WTC11 (cell line): ENCODE measurements at places on chromosomes 4 and X. TPM values are rescaled to one million over a fixed set of nuclear protein-coding genes. Genes with fewer than 3 reads are reported as not detected.

The ARHGAP6 gene
- total RNA-seq, result 0.55 to 1.0 TPM (median 0.89 TPM) in 3 replicates

- DNase-seq, result no peak
These were observed 126.7 kb upstream of the OTUD4 start for GRCh38 chr4:145307120-145307519.

DNA sequence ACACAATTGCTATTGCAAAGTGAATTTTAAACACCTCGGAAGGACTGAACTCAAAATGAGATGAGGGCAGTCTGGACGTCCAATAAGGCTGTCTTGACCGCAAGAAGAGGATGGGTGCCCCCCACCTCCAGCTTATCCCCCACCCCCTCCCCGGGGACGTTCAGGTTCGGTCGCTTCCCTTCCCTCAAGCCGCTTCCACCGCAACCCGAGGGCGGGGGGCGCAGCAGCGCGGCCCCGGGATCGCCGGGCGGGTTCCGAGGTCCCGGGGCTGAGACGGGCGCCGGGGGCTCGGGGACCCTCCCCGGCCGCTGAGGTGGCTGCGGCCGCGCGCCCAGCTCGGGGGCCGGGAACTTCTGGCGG, 480 bp downstream of the USP46 start:
- peak; percentile 28 for DNase-seq

- no peak for DNase-seq
These were observed 12.5 kb downstream of the F8 start for GRCh38 chrX:155009994-155010472.

DNA sequence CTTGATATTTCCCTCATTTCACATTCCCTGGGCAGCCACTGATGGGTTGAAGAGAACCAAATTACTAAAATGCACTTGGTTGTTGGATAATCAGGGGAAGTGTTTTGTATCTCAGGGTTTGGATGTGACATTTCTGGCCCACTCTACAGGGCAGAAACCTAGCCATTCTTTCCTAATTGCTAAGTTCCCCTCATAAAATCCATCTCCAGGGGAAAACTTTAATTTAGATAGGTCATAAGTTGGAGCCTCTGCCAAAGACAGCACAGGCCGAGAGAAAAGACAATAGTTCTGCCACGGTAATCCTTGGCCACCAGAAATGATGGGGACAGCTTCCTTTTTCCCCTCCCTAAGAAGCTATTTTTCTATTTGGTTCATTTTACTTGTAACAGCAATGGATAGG, 192.7 kb upstream of the C1QTNF7 start:
- no peak for DNase-seq

- no peak for DNase-seq
These were observed 117.8 kb upstream of the NOCT start for GRCh38 chr4:138897811-138898226.

DNA sequence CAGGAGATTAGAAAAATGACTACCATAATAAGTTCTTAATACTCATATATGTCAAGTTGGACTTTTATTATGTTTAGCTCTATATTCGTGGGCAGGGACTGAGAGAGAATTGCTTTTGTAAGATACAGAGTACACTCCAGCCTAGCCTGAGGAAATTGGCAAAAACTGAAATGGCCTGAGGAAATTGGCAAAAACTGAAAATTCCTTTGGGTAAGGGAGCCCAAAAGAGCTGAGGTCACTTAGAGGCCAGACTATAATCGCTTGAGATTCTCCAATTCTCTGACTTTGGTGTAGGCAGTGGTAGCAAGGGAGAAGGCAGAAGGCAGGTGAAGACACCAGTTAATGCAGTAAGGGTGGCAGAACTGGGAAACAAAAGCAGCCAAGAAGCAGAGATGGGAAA, 124.5 kb upstream of the HCCS start:
- no peak for DNase-seq

The AMBN gene
- not detected in 3 replicates for total RNA-seq

The DUSP9 gene
- 2.5 to 2.8 TPM (median 2.5 TPM) in 3 replicates for total RNA-seq

GRCh38 chrX:105488716-105489115, 268.2 kb upstream of the TEX13A start:
- DNase-seq, result no peak

- DNase-seq, result no peak
These were observed 158.0 kb downstream of the ARAP2 start for GRCh38 chr4:36086261-36086786.

The PGAM4 gene
- 0.46 TPM in 1 of 3 replicates, not detected in the others for total RNA-seq

The MRPL1 gene
- 24.3 to 27.9 TPM (median 25.7 TPM) in 3 replicates for total RNA-seq

DNA sequence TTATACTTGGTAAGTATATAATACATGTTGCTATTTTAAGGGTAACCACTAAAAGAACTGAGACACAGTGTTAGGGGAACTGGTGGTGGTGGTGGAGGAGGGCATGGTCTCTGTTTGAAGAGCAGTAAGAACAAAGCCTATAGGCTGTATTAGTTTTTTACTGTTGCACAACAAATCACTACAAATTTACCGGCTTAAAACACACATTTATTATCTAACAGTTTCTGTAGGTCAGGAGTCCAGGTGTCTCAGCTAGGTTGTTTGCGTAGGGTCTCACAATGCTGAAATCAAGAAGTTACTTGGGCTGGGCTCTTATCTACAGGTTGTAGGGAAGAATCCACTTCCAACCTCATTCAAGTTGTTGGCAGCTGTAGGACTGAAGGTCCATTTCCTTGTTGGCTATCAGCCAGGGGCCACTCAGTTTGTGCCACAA, 52.6 kb downstream of the CASK start:
- no peak for DNase-seq

DNA sequence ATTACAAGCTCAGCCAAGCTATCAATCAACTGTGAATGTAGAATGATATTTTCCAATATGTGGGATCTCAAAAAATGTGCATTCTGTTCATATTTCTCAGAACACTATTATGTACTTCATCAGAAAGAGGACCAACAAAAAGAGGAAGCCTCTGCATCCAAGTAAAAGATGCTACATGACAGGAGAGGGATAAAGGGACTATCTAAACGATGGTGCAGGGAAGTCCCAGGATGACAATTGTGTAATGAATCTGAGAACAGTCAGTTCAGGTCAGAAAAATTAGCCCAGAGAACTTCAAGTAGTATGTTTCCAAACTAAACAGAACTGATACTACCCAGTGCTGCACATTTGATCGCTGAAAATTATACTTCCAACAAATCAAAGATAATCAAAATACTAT, 127.0 kb downstream of the ZNF330 start:
- DNase-seq, result no peak

The IL2RG gene
- total RNA-seq, result 0.37 to 1.2 TPM (median 0.94 TPM) in 3 replicates

The CT45A1 gene
- total RNA-seq, result not detected in 3 replicates

DNA sequence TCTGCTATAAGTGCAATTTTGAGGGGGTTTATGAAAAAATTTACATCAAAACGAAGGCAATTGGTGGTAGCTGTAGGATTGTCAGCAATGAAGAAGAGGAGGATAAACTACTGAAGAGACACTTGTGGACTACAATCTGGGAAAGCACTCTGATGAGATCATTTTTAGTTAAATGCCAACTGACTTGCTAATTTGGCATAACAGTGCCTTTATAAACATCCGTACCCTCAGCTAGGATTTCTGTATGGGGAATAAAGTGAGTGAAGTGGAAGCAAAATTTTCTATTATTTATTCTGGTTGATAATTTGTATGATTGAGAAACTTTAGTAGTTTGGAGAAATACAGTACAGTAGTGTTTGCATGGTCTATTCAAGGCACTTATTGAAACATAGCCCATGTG, 11.2 kb upstream of the GNRHR start:
- no peak for DNase-seq

DNA sequence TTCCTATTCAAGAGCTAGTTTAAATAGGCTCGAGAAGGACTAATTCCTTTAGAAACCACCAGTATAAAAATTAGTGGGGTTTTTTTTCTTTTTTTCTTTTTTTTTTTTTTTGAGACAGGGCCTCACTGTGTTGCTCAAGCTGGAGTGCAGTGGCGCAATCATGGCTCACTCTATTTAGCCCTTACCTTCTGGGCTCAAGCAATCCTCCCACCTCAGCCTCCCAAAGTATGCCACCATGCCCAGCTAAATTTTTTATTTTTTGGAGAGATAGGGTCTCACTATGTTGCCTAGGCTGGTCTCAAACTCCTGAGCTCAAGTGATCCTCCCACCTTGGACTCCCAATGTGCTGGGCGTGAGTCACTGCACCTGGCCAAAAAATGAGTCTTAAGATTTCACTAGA, 52.8 kb downstream of the APOO start:
- no peak for DNase-seq

The SYNPO2 gene
- total RNA-seq, result 1.5 to 1.9 TPM (median 1.6 TPM) in 3 replicates

DNA sequence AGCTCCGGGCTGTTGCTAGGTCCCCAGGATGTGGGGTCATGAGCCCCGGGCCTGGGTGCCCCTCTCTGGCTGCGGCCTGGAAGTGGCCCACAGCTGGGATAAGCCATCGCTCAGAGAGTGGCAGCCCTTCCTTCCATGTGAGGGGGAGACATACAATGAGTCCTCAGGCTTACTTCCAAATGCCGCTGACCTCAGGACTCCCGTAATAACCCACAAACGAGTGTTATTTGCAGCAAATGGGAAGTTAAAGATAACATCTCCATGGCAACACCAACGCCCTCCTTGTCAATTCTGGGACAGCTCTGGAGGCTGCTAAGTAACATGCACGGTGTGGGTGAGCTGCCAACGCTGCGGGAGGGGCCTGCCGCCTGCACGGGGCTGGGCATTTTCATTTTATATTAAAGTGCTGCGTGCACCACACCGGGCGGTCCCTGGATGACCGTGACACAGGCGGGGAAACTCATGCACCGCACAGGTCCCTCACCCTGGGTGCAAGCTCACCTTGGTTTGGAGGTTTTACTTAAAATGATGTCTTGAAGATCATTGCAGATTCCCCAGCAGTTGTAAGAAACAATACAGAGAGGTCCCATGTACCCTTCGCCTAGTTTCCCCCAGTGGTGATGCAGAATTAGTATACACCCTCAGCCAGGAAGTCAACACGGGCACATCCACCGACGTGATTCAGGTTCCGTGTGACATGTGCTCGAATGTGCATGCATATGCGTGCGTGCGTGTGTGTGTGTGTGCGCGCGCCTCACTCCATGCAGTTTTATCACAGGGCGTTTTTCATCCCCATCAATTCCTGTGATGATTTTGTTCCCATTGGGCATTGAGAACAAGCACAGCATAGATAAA, 79.4 kb downstream of the ABLIM2 start:
- DNase-seq, result no peak

- DNase-seq, result peak; percentile 36
These were observed at the start of gene SMIM10 for GRCh38 chrX:134990801-134991481. SMIM10 (plus strand) TSS chrX:134990991; CDS start chrX:134991096, 105 bp downstream.

GRCh38 chrX:154761977-154762536, 607 bp upstream of the DKC1 start:
- no peak for DNase-seq

DNA sequence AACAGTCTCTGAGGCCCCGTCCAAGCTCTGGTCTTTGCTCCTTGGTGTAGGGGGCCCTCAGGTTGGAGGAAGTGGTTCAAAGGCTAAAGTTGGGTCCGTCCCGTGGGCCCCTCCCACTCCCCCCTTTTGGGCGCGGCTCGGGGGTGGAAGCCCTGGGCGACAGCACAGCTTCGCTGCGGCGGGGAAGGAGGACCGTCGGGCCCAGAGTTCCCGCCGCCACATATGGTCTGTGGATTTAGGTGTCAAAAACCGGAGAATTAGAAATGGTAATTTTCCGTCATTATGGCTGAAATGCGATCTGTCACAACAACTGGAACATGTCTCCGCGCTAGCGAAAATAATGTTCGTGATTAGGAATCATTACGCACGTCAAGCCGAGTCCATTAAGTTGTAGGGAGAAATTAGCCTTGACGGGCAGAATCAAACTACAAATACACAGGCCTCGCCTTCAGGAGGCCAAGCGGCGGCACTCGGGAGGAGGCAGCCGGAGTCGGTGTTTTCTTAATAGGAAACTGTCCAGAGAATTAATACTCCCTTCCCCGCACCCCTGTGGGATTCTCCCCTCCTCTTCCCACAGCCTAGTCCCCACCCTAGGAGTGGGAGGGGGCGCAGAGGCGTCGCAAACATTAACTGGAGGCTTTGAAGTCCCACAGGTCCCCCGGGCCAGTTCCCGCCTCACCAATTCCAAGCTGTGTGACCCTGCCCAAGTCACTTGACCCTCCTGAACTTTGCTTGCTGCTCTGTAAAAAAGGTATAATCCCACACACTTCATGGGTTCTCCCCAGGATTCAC, 15.0 kb downstream of the NKX3-2 start:
- DNase-seq, result no peak

- DNase-seq, result peak; percentile 54
These were observed 51.4 kb upstream of the LSM6 start for GRCh38 chr4:146124023-146124680.

DNA sequence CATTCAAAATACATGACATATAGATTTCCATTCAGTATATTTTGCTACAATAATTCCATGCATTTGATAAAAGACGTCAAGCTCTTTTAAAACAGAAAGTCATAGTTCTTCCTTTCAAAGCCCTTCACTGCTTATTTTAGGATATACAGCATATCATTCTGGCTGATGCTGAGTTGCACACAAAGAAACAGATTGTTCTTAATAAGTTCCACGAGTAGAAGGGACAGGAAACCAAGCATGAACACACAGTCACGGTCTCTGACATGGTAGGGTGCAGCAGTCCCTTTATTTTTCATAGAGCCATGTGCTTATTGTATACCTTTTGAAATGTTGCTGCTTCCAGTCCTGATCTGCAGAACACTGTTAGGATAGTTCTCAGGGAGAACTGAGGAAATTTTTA, 85.4 kb downstream of the MAGEB10 start:
- no peak for DNase-seq

- DNase-seq, result no peak
These were observed 459 bp downstream of the RBMX2 start for GRCh38 chrX:130402208-130402684.

The HAND2 gene
- total RNA-seq, result 0.09 to 0.13 TPM in 2 of 3 replicates, not detected in the other

- no peak for DNase-seq
These were observed 408.2 kb downstream of the BCOR start for GRCh38 chrX:39689376-39690104.

GRCh38 chr4:128604840-128605239, 204.7 kb upstream of the JADE1 start:
- no peak for DNase-seq

- no peak for DNase-seq
These were observed 146.8 kb downstream of the PTTG2 start for GRCh38 chr4:38106886-38107514.

GRCh38 chr4:134365852-134366251, 164.3 kb upstream of the PABPC4L start:
- no peak for DNase-seq

The MAGEB2 gene
- 0.21 to 0.35 TPM (median 0.23 TPM) in 3 replicates for total RNA-seq

The SYP gene
- total RNA-seq, result 4.8 to 7.0 TPM (median 5.3 TPM) in 3 replicates

The CSAG1 gene
- total RNA-seq, result 0.33 to 1.8 TPM (median 1.5 TPM) in 3 replicates

The CTAG1A gene
- total RNA-seq, result not detected in 3 replicates

GRCh38 chrX:103197721-103198306, 17.1 kb upstream of the BEX4 start:
- no peak for DNase-seq

- DNase-seq, result no peak
These were observed 134.1 kb downstream of the SLC4A4 start for GRCh38 chr4:71472946-71473345.

The ITGB1BP2 gene
- total RNA-seq, result 5.8 to 6.8 TPM (median 6.1 TPM) in 3 replicates

GRCh38 chr4:57184378-57185029, 74.3 kb upstream of the IGFBP7 start:
- DNase-seq, result no peak

The IL2 gene
- 0.61 to 2.2 TPM (median 0.64 TPM) in 3 replicates for total RNA-seq

DNA sequence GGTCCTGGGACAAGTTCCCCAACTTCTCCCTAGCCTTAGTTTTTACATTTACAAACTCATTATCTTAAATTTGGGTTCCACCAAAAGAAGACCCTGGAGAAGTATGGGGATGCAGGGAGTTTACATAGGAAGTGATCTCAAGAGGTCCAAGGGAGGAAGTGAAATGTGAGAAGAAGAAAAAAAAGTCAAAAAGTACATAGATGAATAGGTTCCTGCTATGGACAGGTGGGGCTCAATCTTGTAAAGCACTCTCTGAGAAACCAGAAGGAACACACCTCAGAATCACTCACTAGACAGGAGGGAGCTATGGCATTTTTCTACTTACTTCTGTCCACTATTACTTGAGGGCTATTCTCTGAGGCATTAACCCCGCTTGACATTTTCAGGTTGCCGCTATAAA, 56.6 kb downstream of the ARHGAP6 start:
- DNase-seq, result no peak
